ENCODE measurements at places on chromosomes 3 and 15.

DNA sequence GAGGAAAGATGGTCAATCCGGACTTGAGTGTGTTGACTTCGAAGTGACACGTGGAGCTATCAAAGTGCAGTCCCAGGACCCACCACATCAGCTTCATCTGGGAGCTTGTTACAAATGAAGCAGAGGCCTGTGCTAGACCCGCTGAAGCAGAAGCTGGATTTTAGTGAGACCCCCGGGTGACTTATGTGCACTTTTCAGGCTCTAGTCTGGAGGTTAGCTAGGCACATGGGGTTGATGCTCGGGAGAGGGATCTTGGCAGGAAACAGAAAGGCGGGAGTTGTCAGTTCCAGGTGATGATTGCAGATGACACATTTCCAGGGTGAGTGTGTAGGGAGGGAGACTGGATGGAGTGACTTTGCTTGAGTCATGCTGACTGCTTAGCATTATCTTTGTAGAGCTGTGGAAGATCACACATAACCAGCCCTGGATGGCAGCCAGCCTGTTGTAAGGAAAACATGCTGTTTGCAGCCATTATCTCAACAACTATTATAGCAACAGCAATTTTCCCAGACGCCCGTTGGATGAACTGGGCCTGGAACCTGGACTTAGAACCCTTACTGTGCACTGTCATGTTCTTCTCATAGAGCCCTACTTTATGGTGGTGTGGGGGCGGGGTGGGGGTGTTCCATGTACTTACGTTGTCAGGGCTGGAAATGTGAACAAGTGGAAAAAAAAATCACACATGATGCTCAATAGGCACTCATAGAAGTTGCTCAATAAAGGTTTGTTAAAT lies 122.4 kb downstream of the THSD4 start:
- DNase-seq = no peak

DNA sequence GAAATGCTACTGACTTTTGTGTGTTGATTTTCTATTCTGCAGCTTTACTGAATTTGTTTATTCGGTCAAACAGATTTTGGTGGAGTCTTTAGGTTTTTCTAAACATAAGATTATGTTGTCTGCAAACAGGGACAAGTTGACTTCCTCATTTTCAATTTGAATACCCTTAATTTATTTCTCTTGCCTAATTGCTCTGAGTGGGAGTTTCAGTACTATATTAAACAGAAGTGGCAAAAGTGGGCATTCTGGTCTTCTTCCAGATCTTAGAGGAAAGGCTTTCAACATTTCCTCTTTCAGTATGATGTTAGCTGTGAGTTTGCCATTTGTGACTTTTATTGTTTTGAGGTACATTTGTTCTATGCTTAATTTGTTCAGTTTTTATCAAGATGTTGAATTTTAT lies 268.5 kb downstream of the WNT5A start:
- no peak for DNase-seq

DNA sequence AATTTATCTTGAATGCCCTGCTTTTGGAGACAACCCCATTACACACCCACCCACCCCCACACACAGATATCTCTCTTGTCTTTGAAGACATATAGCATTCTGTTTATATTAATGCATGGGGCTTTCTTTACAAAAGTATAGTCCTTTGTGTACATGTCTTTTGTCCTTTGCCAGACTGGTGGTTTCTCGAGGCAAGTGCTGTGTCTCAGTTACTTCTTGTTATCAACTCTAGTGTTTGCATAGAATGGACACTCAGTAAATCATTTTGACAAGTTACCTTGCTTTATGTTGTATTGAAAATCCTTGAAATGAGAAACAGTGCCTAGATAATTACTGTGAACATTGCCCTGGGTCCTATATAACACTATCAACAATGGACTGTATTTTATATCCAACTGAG lies 33.9 kb downstream of the KBTBD8 start:
- no peak for DNase-seq

- no peak for DNase-seq
Measured at GRCh38 chr3:158379517-158379916, 191.5 kb upstream of the MLF1 start.

DNA sequence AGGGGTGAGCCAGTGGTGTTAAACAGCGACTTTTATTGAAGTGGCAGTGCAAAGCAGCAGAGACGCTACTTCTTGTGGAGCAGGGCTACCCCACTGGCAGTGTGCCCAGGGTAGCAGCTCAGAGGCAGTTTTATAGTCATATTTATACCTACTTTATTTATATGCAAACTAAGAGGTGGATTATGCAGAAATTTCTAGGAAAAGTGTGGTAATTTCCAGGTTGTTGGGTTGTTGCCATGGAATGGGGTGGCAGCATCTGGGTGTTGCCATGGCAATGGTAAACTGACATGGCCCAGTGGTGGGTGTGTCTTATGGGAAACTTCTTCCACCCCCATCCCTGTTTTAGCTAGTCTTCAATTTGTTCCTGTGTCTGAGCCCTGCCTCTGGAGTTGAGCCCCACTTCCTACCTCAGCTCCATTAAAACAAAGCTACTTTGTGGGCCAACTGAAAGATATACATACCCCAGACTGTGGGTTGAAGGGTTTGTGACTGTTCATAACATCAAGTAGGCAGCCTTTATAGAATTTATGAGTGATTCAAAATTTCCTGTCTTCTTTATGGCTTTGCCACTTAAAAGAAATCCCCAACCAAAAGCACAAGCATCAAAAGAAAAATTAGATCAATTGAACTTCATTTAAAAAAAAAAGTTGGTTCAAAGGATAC lies 60.3 kb downstream of the EBLN2 start:
- no peak for DNase-seq

DNA sequence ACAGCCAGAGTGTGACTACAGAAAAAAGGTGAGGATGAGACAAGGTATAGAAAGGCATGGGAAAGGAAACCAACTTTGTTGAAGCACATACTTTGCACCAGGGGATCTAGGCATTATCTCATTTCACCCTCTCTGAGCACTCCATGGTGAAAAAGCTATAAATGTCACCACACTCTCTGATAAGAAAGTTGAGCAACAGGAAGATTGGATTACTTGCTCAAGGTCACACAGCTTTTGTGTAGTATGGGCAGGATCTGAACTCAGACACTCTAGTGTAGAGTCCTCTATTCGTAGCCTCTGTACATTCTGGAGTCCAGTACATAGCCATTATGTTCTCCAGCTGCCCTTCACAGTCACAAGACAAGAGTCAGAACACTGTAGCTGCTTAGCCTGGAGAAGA lies 163.4 kb upstream of the SEMA6D start:
- DNase-seq = no peak

DNA sequence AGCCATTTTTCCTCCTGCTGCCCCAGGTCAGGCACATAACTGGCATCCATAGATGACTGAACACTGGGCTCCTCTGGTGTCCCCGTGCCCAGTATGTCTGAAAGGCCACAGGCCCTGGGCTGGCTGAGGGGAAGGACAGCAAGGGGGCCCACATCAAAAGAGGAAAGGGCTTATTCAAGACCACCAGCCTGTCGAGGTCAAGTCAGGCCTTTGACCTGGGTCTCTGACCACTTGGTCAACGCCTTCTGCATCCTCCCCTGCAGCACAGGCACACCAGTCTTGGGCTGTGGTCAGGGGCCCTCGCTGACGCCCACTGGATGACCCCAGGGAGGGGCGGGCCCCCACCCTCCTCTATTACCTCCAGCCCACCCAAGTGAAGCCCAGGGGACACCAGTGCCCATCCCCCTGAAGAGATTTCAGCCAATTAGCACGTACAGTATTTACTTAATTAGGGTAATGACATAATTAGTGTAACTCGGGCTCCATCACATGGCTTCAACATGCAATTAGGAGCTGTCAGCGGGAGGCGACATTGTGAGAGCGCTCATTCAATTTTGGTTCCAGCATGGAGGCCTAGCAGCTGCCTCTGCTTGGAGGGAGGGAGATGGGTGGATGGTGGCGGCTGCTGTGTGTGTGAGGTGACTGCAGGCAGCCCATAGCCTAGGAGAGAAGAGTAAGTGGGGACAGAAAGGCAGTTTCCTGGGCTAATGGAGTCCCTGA lies 13.5 kb upstream of the DNAH1 start:
- no peak for DNase-seq

DNA sequence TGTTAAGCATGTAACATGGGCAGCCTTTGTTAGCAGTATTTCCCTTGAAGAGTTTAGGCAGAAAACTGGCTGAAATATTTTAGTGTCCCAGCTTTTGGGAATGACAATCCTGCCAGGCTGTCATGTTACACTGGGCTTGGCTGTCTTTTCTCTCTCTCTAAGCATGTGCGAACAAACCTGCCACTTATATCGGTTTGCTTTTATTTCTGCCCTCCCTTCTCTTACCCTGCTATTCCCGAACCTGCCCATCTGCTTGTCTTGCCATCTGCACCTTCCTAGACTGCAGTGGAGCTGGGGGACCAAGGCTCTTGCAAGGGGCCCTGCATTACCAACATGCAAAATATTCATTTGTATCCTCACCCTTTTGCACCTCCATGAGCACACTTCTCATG lies 339.6 kb downstream of the EPHB1 start:
- no peak for DNase-seq

DNA sequence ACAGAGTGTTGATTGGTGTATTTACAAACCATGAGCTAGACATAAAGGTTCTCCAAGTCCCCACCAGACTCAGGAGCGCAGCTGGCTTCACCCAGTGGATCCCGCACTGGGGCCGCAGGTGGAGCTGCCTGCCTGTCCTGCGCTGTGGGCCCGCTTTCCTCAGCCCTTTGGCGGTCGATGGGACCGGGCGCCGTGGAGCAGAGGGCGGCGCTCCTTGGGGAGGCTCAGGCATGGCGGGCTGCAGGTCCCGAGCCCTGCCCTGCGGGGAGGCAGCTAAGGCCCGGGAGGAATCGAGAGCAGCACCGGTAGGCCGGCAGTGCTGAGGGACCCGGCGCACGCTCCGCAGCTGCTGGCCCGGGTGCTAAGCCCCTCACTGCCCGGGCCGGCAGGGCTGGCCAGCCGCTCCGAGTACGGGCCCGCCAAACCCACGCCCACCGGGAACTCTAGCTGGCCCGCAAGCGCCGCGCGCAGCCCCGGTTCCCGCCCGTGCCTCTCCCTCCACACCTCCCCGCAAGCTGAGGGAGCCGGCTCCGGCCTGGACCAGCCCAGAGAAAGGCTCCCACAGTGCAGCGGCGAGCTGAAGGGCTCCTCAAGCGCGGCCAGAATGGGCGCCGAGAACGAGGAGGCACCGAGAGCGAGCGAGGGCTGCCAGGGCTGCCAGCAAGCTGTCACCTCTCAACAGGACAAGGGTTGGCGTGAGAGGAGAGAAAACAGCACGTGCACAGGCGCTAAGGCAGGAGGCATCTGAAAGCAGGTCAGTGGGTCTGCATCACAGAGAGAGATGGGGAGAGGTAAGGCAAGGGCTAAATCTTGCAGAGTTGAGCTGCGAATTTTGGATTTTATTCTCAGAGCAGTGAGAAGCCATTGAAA lies 5.9 kb upstream of the EPB42 start:
- DNase-seq = no peak

DNA sequence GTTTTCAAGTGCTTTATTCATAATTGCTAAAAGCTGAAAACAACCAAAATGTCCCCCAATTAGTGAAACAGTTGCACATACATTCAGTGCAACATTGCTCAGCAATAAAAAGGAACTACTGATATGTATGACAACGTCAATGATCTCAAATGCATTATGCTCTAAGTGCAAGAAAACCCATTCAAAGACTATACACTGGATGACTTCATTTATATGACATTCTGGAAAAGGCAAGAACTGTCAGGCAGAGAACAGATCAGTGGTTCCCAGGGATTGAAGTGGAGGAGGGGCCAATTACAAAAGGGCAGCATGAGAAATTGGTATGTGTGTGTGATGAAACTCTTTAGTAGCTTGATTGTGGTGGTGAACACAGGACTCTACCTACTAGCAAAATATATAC lies 585.6 kb downstream of the TBL1XR1 start:
- DNase-seq = no peak

GRCh38 chr15:70587896-70588567 lies 175.3 kb downstream of the UACA start:
- no peak for DNase-seq
